Central memory CD8-positive, alpha-beta T cell (primary cell): ENCODE measurements at places on chromosomes 2 and 18.

GRCh38 chr2:33008716-33009115 is 62.0 kb downstream of the LTBP1 start:
- H3K27me3 ChIP-seq = peaks cover 21% of the 10 kb centered on the region
- H3K4me1 ChIP-seq = no peaks in the 10 kb centered on the region
- peaks cover 4% of the 10 kb centered on the region for H3K36me3 ChIP-seq
- H3K4me3 ChIP-seq = no peak overlapping the region
- no peak for DNase-seq

DNA sequence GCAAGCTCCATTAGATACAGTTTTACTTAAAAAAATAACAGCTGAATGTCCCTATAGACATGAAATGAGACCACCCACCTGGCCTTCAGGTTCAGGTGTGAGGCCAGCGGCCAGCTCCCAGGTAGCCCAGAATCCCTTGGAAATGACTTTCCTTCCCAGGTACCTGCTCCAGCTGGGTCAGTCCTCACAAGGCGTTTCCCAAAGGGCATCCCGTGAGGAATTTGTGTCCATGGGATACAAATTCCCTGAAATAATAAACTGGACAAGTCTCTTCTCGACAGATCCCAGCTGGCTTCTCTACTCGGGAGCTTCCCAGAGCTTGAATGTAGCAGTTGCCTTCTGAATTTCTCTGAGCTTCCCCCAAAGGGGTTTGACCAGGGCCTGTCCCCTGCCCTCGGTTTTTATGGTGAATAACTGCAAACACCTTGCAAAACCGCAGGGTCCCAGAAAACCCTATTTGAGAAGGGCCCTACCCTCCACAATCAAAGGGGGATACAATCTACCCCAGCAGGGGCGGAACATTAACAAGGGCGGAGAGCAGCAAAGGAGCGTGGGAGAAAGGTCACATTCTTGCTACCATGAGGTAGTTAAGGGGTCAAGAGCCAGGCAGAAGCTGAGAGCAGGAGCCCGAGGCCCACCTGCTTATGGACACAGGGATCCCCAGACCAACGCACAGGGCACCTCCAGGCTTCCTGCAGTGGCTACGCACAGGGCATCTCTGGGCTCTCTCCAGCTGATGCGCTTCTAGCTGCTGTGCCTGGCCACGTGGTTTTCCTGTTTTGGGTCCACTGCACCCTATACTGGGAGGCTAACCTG is 107.7 kb downstream of the HDAC4 start:
- no peak for DNase-seq
- H3K27me3 ChIP-seq = no peaks in the 10 kb centered on the region
- no peak overlapping the region for H3K27ac ChIP-seq
- peaks cover 12% of the 10 kb centered on the region for H3K36me3 ChIP-seq

DNA sequence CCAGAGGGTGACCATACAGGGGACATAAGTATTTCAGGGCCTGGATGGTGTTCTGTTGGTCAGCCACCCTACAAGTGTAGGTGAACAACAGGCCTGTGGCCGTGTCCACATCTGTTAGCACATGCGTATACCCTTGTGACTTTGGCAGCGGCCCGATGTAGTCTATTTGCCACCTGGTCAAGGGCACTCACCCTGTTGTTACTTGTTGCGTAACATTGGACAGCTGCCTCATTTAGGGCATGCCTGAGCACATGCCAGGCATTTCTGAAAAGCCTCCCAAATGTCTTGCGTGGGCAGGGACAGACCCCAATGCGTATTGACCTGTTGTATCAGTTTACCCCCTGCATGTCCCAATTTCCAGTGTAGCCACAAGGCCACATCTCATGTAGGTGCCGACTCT is 235.0 kb downstream of the MBD5 start:
- peaks cover 2% of the 10 kb centered on the region for H3K36me3 ChIP-seq
- H3K27ac ChIP-seq = no peak overlapping the region
- no peak overlapping the region for H3K4me3 ChIP-seq
- H3K27me3 ChIP-seq = no peaks in the 10 kb centered on the region
- DNase-seq = no peak

GRCh38 chr2:45845566-45845965 is 194.1 kb downstream of the PRKCE start:
- H3K4me1 ChIP-seq = peaks cover 35% of the 10 kb centered on the region
- H3K36me3 ChIP-seq = no peaks in the 10 kb centered on the region
- no peaks in the 10 kb centered on the region for H3K27me3 ChIP-seq
- no peak overlapping the region for H3K27ac ChIP-seq
- no peak overlapping the region for H3K4me3 ChIP-seq

DNA sequence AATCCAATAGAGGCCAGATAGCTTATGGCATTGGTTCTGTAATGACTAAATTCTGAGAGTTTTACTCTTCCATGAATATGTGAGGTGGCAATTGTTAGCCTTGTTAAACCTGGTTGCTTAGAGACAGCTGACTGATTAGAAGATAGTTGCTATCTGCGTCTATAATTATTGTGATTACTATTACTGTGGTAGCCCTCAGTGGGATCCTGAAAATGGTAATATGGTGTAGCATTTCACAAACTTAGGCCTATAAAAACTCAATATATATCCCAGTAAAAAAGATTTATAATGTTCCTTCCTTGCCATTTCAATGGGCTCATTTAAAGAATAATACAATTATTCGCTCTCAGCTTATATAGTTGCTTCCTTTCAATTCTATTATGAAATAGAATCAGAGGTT is 405.8 kb upstream of the CDH2 start:
- H3K27ac ChIP-seq = no peak overlapping the region
- no peaks in the 10 kb centered on the region for H3K36me3 ChIP-seq
- H3K4me1 ChIP-seq = no peaks in the 10 kb centered on the region
- H3K27me3 ChIP-seq = no peaks in the 10 kb centered on the region
- DNase-seq = no peak
- H3K4me3 ChIP-seq = no peak overlapping the region
